ENCODE measurements at places on chromosomes 1 and 21.

DNA sequence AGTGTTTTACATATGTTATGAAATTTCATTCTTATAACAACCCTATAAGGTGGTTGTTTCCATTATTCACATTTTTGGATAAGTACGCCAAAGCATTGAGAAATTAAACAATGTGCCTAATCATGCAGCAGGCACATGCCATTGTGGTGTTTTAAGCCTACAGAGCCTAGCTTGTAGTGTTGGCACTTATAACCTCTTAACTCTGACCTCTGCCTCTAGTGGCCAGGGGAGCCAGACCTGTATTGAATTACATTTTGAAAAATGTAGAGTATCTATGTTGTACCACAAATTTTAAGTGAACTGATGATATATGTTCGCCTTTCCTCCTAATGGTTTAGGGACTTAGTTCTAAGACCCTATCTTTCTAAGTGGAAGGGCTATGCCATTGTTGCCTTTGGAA lies 61.0 kb downstream of the KCNK2 start:
- no peak for DNase-seq

DNA sequence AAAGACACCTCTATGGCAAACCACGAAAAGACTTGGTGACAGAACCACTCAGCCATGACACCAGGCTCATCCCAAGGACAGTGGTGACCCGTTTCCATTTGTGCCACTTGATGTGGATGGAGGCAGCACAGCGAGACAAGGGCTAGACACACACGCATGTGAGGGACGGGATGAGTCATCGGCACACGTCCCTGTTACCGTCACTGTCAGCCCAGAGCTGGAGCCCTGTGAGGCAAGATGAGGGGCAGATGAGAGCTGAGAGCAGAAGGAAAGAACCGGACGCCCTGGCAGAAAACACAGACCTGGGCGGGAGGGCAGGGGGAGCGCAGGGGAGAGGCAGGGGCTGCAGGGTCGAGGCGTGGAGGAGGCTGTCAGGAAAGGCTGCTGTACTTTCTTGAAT lies 57.8 kb downstream of the SIK1 start:
- no peak for DNase-seq

GRCh38 chr1:3114846-3115245 lies 45.8 kb downstream of the PRDM16 start:
- no peak for DNase-seq

DNA sequence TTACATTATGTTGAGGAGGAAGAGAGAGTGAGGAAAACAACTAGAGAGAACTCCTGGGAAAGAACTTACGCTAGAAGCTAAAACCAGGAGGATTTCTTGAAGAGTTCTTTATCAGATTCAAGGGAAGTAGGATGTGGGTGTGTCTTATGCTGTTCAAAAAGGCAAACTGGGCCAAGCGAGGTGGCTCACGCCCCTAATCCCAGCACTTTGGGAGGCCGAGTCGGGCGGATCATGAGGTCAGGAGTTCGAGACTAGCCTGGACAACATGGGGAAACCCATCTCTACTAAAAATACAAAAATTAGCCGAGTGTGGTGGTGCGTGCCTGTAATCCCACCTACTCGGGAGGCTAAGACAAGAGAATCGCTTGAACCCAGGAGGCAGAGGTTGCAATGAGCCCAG lies 23.1 kb downstream of the SMG7 start:
- DNase-seq = no peak

GRCh38 chr1:46969014-46969619 lies 27.8 kb upstream of the CYP4A11 start:
- no peak for DNase-seq

DNA sequence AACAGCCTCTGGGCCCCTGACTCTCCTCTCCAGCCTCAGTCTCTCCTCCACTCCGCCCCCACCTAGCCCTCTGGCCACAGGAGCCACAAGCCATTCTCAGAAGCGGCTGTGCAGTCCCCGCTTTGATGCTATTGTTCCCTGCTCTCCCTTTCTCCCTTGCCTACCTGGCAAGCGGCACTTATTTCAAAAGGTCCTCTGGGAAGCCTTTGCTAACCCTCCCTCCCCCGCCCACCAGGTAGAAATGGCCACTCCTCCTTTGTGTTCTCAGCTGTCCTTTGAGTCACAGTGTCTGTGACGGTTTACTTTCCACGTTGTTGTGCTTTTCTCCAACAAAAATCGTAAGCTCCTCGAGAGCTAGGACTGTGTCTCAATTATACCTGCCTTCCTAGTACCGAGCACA lies 338.4 kb upstream of the PROX1 start:
- no peak for DNase-seq

GRCh38 chr1:6447016-6447817 lies 18.8 kb downstream of the TNFRSF25 start:
- DNase-seq = no peak

DNA sequence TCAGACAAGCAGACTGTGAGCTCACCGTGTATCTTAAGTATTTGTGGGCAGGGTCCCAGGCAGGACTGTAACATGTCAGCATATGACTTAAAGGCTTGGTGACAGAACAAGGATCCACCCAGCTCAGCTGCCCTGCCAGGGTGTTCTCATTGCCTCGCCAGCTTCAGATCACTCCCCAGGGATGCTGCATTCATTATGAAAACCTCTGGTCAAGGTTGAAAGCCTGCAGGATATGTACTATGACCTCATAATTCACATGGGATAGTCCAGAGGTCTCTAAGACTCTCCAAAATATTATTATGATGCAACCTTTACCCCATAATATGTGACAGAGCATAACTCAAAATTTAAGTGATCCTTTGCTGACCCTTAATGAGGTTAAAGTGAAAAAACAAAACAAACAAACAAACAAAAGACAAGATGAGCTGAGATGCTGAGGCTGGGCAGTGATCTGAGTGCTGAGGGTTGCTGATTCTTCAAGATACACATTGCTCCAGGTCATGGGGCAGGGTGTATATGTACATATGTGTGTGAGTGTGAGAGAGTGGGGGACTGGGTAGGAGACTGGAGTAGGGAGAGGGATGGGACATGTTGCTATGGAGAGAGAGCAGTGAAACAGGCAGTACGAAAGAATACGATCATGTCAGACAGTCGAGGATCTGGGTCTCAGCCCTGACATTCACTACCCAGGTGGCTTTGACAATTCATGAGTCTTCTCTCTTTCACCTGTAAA lies 98.8 kb upstream of the DUSP10 start:
- no peak for DNase-seq
